Right cardiac atrium (tissue), 5 donors: ENCODE measurements at places on chromosomes 4 and X. TPM values are rescaled to one million over a fixed set of nuclear protein-coding genes. Genes with fewer than 3 reads are reported as not detected.

The ERAS gene
- total RNA-seq: not detected

The CYSLTR1 gene
- total RNA-seq: 1.2 TPM

The SLC10A6 gene
- 1.6 TPM for total RNA-seq

The DGAT2L6 gene
- not detected for total RNA-seq

GRCh38 chr4:70855464-70855863 is 15.8 kb upstream of the GRSF1 start:
- DNase-seq: no peak

GRCh38 chrX:38895775-38896174 is 94.5 kb downstream of the MID1IP1 start:
- no peak for DNase-seq

DNA sequence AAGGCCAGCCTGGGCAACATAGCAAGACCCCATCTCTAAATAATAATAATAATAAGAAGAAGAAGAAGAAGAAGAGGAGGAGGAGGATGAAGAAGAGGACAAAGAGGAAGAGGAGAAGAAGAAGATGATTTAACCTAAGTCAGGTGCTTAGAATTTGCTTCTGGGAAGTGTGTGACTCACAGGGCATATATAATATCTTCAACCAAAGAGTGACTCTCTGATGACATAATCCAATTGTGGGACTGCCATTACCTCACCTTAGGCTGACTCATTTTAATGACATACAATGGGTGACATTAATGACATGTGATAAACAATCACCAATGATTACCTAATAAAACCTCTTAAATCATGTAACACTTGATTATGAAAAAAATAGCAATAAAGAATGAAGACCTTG is 32.7 kb upstream of the MBTPS2 start:
- no peak for DNase-seq

DNA sequence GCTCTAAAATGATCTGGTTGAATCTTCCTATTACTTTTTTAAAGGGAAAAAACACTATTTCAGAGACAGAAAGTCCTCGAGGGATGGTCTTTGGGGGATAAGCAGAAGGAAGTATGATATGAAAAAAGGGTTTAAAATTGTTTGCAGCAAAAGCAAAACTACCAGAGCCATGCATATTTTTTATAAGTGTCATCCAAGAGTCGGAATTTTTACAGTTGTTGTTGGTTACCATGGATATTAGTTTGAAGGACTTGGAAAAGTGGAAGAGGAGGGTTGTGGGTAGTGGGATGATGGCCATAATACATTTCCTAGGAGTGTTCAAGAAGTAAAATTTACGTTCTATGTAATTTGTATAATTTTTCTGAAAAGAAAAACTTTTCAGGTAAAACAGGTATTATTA is 134.4 kb downstream of the PCDH7 start:
- no peak for DNase-seq

DNA sequence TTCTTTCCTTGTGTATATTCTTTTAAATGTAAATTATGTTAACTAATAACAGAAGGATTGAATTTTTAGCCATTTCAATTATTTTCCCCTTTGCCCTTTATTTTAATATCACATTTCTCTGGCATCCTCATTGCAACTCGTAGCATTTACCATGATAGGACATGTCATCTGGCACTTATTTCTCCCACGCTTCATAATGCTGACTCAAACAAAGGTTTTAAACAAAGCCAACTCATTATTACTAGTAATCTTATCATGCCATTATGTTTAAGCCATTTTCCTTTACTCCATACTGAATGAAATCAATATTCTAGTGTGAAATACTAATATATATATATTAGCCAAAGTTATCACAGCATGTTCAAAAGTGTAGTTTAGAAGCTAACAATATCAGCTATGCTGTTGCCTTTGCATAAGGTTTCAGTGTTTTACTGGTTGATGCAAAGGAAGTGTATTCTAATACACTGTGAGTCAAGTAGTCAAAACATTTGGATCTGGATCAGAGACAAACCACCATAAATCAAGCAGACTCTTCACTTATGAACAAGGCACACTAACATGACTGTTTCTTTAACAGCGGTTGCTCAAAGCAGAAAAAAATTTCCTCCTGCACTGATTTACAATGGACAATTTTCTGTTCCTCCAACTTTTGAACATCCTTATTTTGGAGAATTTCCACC is 281.6 kb downstream of the SLC7A11 start:
- DNase-seq: no peak

GRCh38 chr4:1713003-1713851 is 1.1 kb upstream of the SLBP start:
- no peak for DNase-seq

DNA sequence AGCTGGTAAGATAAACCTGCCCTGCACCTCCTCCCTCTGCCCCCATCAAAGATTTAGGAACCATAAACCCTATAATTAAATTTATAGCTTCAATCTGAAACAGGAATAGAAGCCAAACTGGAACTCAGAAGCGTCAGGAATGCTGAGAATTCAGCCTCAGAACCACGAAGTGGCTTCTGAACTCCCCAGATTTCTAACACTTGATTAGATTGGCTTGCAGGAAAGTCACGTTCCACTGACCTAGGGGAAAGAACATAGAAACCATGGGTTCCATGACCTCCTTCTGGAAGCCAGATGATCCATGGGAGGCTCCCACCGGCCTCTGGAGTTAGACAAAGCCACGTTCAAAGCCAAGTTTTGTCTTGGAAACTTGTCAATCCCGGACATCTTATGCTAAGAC is 356.5 kb downstream of the MID1IP1 start:
- no peak for DNase-seq

- DNase-seq: no peak
These were observed 16.2 kb downstream of the GATB start for GRCh38 chr4:151744614-151745013.

DNA sequence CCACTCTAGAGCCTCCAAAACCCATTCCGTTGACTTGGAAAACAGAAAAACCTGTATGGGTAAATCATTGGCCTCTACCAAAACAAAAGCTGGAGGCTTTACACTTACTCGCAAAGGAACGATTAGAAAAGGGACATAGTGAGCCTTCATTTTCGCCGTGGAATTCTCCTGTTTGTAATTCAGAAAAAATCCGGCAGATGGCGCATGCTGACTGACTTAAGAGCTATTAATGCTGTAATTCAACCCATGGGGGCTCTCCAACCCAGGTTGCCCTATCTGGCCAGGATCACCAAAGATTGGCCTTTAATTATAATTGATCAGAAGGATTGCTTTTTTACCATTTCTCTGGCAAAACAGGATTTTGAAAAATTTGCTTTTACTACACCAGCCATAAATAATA is 60.8 kb downstream of the ZNF732 start:
- DNase-seq: no peak

GRCh38 chrX:118718737-118719136 is 8.7 kb upstream of the IL13RA1 start:
- DNase-seq: no peak

DNA sequence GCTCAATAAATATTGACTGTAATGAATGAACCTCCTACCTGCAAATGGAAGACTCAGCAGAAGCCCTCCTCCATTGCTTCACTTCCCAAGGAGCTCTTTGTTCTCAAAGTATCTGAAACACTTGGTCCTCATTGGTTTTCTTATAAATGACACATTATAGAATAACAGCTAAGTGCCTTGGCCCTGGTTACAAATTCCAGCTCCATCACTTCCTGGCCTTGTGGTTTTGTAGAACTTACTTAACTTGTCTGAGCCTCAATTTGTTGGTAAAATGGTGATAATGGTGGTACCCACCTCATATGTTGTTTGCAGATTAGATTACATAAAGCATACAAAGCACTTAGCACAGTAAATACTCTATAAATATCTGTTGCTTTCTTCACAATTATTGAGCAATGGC is 25.2 kb upstream of the SMIM20 start:
- DNase-seq: no peak

- no peak for DNase-seq
These were observed 140.6 kb downstream of the ARSF start for GRCh38 chrX:3181846-3182245.

DNA sequence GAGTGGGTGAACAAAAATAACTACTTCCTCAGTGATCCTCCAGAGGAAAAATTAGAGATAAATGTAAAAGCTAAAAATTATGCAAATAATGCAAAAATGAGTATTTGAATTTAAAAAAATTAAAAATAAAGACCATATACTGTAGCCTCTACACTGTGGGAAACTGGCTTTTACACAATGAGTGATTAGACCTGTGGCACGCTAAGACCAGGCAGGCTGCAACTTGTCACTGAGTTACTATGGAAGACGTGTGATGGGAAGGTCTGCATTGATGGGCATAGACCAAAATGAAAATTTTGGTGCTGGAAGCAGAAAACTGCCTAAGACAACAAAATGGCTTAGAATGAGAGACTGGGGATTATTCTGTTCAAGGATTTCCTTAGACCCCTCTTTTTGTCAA is 30.2 kb downstream of the BTC start:
- DNase-seq: no peak

GRCh38 chrX:13899607-13900006 is 82.7 kb upstream of the GPM6B start:
- DNase-seq: no peak

DNA sequence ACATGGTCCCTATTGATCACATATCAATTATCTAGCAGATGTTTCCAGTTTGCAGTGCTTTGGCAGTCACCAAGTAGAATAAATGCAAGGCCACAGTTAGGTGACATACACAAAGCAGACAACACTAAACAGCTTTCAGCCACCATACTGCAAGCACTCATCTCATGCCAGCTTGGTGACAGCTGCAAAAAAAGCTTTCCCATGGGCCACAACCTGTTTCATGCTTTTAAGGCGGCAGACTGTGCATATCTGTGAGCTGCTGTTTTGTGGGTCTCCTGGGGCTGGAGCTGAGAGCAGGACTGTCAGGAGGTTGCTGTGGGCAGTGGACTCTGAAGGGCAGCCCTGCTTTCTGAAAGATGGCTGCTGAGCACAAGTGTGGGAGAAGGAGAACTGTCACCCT is 82.6 kb downstream of the FHDC1 start:
- DNase-seq: no peak

- no peak for DNase-seq
These were observed 740.6 kb upstream of the FAM241A start for GRCh38 chr4:111404673-111405072.

- DNase-seq: no peak
These were observed 104.8 kb downstream of the ATP11C start for GRCh38 chrX:139828033-139828432.

- no peak for DNase-seq
These were observed 12.0 kb upstream of the UFSP2 start for GRCh38 chr4:185437809-185438208.

GRCh38 chr4:111984169-111984819 is 161.0 kb upstream of the FAM241A start:
- DNase-seq: no peak

DNA sequence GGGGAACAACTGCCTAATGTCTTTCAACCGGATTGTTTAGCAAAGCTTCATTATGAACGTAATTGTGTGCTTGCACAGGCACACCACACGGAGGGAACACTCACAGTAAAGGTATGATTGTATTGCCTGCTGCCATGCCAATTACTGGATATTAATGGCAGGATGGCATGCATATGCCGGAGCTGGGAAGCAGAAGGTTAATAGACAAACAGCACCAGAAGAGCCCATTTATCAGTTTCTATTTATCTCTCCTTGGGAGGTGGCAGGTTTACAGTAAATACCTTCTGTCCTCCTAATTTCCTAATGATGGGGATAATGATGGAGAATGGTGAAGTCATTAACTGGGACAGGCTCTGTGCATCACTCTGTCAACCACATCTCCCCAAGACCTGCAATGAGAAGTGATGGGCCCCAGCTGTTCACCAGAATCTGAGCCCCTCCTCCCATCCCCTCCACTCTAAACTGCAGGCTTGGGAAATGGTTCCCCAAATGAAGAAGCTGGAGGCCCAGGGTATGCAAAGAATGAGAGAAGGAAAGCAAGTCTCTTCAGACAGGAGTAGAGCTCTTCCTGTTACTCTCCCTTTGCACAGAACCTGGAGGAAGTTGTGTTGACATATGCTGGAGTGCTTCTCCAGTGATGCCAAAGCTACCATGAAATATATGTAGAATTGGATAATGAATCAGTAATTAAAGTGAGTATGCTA is 160.8 kb downstream of the NAA11 start:
- DNase-seq: no peak

DNA sequence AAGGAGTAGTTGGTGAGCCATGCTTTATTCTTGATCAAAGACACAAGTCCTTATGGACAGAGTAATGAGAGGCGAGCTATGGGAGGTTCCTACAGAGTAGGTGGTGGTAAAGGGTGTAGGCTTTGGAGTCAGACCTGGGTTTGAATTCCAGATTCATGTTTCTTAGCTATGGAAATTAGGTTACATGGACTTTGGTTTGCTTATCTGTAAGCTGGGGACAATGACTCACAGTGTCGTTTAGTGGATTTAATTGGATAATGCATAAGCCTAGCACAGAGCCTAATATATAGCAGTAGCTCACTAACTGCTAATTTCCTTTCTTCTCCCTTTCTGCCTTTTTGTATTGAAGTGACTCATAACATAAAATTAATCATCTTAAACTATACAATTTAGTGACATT is 5.0 kb upstream of the TRPC5 start:
- DNase-seq: no peak

- DNase-seq: no peak
These were observed 67.6 kb downstream of the PPP2R2C start for GRCh38 chr4:6404611-6405396.

DNA sequence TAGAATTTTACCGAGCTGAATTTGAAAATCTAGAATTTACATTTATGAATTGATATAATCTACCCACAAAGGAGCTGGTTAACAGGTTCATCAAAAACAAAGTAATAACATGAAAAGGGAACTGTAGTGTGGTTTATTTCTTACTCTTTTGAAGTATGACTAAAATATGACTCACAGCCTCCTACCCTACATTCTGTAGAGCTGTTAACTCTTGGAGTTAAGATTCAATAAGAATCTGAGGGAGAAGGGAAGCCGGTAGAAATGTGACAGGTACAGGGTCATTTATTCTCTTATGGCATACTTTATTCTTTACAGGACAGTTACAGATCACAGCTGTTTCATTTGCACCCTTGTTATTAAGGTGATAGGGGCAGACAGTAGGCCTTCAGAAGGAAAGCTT is 132.2 kb upstream of the FAM47B start:
- DNase-seq: no peak

DNA sequence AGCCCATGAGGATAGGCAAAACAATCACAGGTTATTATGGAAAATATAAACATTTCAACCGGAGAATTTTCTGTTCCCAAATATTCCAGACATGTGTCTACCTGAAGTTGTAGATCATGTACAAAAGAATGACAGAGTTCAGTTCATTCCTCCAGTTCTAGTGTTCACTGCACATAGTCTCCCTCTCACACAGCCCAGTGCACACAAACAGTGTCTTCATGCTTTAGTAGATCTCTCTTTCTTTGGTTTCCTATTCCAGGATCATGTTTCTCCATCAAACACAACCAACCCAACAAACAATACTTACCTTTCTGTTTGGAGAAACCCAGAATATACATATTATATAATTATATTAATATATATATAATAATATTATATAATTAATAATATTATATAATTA is 671.9 kb downstream of the TRIML1 start:
- DNase-seq: no peak
